ENCODE measurements at places on chromosomes 1 and 21.

GRCh38 chr1:5661196-5662085 lies 330.8 kb downstream of the NPHP4 start:
- no peak for DNase-seq

DNA sequence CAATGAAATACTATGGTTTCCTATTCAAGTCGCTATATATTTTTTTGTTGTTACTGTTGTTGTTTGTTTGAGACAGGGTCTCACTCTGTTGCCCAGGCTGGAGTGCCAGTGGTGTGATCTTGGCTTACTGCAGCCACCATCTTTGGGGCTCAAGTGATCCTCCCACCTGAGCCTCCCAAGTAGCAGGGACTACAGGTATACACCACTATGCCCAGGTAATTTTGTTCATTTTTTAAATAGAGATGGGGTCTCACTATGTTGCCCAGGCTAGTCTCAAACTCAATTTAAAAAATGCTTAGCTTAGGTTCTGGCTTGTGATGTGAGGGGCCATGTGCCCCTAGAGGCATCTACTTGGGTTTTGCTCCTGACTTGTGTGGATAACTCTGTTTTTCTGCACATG lies 9.8 kb downstream of the RABIF start:
- DNase-seq, result no peak

DNA sequence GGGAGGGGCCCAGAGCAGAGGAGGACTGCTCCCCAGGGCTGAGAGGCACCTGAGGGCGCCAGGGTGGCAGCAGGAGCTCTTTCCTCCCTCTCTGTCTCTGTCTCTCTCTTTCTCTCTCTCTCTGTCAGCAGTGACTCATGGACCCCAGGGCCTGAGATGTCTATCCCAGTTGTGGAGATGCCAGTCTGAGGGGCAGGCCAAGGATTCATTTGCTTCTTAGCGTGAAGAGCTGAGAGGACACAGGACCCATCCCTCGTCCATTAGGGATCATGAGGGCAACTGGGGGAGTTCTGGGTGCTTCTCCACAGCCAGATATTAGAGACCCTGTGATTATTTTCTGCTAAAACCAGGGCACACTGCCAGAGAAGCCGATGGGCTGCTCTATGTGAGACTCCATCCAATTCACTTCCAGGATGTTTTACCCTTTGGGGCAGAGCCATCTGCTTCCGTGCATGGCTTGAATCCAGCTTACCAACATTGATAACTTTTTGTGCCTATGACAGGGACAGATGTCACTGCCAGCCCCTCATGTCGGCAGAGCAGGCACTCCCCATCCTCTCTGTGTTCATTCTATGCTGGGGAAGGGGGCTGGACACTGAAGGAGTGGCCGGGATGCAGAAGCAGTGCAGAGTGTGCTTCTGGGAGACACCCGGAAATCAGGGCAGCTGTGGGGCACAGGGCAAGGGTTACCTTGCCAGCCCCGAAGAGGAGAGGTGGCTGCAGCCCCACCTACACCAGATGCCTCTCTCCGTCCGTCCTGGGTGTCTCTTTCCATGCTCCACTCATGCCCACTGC lies 4.1 kb upstream of the PCBP3 start:
- DNase-seq, result no peak

GRCh38 chr1:94384485-94385265 lies 33.5 kb upstream of the ABCD3 start:
- DNase-seq, result no peak

DNA sequence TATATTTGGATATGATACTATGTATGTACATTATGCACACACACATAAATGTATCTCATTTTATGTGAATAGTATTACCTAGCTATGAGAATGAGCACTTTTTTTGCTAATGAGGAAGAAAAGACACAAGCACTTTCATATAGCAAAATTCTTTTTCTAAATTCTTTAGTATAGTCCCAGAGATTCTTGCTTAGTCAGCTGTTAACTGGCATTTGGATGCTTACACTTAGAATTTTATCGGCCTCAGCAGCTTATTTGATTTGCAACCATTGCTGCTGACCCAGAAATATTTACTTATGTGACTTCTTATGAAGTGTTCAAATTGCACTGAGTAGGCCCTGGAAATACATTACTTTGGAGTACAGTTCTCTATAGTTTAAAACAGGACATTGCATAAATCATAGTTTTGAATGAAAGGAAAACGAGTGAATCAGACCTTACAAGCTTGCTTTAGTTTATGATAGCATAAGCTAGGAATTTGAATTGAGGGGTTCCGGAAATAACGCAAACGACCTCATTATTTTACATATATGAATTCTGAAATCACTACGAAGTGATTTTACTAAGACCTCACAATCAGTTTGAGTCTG lies 653.9 kb upstream of the NEGR1 start:
- no peak for DNase-seq

Measured in ureter (tissue), 1 donor.